ENCODE measurements at places on chromosomes 12 and 14.

DNA sequence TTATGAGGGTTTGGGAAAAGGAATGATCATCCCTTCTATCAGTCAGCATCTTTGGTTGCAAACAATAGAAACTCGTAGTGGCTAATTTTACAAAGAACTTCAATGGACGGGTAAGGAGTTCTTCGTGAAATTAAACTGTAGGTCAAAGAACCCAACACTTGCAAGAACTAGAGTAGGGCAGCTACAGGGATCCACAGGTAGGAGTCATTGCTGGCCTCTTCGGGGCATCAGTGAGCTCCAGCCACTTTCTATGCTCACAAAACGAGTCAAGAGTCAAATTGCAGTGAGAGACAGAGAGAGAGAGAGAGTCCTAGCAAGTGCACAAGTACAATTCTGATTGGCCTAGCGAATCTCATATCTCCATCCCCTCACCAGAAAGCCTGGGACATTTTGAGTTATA, 29.9 kb upstream of the OTX2 start:
- no peak for DNase-seq

DNA sequence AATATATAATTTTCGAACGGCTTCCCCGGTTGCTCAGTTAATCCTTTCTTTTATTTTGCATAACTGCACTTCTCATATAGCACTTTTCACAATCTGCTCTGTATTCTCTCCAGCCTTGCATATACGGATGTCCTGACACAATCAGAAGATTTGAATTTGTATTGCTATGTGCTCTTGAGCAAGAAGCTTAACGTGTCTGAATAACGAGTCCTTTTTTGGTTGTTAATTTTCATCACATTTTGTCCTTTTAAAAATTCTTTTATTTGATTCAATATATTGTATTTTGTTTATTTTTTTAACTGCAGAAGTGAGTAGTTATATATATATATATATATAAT, 17.6 kb downstream of the A2M start:
- no peak for DNase-seq

- no peak for DNase-seq
Measured at GRCh38 chr12:116136340-116136739, 141.2 kb downstream of the MED13L start.

GRCh38 chr12:89103831-89104230, 248.5 kb downstream of the DUSP6 start:
- no peak for DNase-seq

DNA sequence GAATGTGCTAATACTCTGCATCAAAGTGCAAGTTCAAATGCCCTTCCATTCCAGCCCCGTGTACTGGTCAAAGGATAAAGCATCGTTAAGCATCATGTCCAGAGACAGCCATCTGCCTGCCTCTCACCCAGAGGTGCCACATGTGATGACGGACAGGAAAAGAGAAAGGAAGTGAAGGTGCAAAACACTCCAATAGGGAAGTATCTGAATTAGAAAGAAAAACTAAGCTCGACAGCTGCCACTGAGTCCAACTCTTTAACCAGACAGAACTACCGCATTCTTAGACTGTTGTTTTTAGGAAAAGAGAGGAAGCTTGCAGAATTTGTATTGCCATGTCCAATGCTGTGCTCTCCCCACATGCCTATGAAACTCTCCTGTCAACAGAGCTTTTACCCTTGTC, 465.0 kb upstream of the SOX5 start:
- no peak for DNase-seq

GRCh38 chr14:105532735-105533141, 6.4 kb downstream of the TMEM121 start:
- DNase-seq = no peak

- DNase-seq = no peak
Measured at GRCh38 chr12:638953-639557, 24.2 kb downstream of the NINJ2 start.

- no peak for DNase-seq
Measured at GRCh38 chr12:82833481-82833880, 146.8 kb downstream of the TMTC2 start.

DNA sequence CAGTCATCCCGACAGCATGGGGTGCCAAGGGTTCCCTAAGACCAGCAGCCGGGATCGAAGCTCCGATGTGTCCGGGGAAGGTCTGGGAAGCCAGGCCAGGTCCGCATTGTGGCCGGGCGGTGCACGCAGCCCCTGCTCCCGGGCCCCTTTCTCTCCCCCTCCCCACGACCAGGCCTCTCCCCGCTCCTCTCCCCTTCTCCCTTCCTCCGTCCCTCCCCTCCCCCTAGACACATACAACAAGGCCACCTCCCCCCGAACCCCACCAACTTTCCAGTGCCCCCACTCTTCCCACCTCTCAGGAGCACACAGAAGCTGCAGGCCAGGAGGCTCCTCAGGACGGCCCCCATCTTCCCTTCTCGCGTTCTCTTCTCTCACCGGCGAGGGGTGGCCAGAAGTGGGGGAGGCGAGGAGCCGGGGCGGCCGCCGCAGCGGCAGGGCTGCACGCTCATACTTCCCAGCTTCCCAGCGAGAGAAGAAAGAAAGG, 413 bp downstream of the LRP6 start:
- no peak for DNase-seq

- no peak for DNase-seq
Measured at GRCh38 chr12:2246358-2246757, 193.6 kb downstream of the CACNA1C start.

GRCh38 chr12:40614923-40615322, 77.3 kb upstream of the CNTN1 start:
- no peak for DNase-seq

DNA sequence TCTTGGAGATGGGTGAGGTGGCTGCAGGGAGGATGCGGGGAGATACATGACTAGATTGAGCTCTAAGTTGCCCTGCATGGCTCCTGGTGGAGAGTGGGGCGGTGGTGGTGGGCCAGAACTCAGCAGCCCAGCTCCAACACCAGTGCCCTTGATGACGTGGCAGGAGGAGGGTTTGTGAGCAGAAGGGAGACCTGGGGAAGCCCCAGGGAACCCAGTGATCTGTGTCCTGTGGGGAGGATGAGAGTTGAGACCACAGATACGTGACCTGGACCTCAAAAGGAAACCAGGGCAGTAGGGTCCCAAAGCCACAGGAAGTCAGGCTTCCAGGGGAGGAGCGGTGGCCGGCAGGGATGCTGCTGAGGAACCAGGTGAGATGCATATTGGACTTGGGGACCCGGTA, 989.1 kb upstream of the TMEM132C start:
- DNase-seq = no peak

- no peak for DNase-seq
Measured at GRCh38 chr12:95790917-95791849, 619 bp upstream of the NTN4 start.

- DNase-seq = no peak
Measured at GRCh38 chr12:54940727-54941315, 43.7 kb downstream of the TESPA1 start.

DNA sequence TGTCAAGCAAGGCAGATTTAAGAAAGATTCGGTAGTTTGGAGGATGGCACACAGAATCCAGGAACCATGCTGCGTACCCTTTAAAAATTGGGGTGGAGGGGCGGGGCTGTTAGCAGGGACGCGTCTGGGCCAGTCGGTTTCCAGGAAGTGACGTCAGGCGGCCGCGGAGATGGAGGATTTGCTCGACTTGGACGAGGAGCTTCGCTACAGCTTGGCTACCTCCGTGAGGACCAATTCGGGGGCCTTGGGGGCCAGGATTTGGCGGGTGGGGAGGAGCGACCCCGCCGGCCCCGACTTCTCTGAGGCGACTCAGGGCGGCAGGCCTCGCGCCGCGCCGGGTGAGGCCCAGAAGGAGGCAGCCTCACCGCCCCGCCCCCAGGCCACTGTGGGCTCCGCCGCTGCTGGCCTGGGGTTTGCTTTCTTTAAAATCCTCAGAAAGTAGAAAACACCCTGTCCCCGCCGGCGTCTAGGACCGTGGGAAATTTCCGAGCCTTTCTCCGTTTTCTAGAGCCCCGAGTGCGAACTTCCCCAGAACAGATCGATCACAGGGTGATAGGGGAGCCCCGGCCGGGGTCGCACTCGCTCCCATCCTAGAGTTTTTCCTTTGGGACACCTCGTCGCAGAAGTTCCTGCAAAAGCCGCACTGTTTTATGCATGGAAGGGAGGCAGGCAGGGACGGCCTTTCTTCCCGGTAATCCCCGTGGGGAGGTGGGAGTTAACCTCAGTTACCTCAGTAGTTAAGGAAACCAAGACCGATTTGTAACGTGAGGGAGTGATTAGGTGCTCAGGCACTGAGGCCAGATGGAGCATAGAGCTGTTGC, at the start of gene IFT43:
TSS of gene IFT43 (plus strand) at position 146 of the 821 bp plus-strand sequence. CDS start at position 170, 24 bp downstream.
- peak; percentile 55 for DNase-seq

DNA sequence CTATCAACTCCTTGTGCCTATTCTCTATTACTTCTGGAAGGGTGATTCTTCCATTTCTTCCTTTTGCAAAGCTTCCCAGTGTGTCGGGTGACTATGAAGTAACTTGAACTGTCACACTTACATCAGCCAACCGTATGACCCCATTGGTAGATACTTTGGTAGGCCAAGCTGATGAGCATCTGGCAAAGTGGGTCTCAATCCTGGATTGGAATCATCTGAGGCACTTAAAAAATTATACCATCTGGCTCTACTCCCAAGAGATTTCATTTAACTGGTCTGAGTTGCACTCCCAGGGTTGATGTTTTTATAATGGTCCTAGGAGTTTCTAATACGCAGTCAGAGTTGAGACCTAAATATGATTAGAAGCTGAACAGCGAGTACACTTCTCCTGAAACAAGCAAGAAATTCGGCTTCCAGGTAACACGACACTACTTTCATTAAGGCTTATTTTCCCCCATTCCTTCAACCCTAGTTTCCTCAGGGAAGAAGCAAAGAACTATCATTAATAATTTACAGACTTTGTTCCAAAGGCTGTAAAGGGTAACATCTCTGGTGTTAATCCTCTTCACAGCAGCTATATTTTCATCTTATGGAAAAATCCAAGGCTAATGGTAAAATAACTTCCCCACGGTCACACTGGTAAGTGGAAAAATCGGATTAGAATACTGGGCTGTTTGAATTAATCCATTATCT, 76.8 kb downstream of the PDE6H start:
- no peak for DNase-seq

- DNase-seq = no peak
Measured at GRCh38 chr12:45582986-45583659, 146.4 kb upstream of the ARID2 start.

DNA sequence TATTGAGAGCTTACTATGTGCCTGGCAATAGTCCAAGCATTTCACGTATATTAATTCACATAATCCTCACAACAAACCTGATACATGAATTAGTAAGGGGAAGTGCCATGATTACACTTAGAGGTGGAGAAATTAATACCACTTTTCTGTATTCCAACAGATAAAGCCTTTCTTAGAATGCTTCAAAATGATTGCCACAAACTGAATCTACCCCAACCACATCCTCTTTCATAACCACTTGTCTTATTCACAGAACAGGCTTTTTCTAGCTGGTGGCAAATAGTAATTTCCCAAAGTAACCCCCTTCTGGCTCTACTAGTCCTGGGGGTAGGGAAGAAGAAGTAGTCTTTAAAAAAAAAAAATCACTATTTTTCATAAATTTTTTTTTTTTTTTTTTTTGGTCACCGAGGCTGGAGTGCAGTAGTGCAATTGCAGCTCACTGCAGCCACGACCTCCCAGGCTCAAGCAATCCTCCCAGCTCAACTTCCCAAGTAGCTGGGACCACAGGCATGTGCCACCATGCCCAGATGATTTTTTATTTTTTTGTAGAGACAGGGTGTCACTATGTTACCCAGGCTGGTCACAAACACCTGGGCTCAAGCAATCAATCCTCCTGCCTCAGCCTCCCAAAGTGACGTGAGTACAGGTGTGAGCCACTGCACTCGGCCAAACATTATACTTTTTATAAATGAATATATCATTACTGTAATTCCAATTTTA, 59.0 kb upstream of the ARID2 start:
- DNase-seq = no peak

DNA sequence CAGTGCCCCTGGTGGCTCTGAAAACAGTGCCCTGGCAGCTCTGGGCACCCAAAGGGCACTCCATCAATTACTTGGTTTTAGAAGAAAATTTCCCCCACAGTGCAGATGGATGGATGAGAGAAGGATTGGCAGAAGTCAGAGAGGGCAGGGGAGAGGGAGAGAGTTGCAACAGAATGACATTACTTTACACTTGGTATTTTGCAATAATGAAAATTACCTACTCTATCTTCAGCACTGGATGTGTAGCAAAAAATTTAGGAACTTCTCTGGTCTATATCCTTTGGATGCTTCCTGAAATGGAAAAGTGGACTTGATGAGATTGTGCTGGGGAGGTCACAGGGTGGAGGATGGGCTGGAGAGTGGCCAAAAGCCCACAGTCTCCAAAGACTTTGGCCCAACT, 193.2 kb downstream of the CHST11 start:
- no peak for DNase-seq

- no peak for DNase-seq
Measured at GRCh38 chr14:54105406-54105805, 148.8 kb upstream of the BMP4 start.

- DNase-seq = peak; percentile 62
Measured at GRCh38 chr12:67909091-67909531, 80.1 kb upstream of the IFNG-AS1 start.

- no peak for DNase-seq
Measured at GRCh38 chr12:93741659-93742109, 64.5 kb downstream of the CRADD start.

- no peak for DNase-seq
Measured at GRCh38 chr12:52335598-52336262, 14.5 kb upstream of the KRT83 start.

DNA sequence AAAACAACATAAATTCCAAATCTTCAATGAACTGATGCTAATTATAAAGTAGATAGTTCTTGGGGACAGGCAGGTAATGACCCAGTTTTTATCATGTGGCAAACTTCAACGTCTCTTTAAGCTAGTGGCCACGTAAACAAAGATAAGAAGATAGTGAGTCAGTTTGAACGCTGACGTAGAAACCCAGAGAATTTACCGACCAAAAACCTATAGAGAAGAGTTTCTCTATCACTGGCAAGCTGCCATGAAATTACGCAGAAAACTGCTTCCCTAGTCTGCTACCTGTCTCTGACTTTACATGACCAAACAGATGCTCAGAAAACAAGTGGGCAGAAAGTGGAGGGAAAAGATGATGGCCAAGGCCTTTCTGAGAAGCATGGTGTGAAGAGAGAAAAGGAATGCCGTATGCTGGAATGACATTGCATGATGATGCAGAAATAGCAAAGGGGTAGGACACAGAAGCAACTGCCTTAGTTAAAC, 136.3 kb downstream of the ITPR2 start:
- DNase-seq = no peak

GRCh38 chr12:107311682-107312081, 218.3 kb upstream of the CRY1 start:
- no peak for DNase-seq

DNA sequence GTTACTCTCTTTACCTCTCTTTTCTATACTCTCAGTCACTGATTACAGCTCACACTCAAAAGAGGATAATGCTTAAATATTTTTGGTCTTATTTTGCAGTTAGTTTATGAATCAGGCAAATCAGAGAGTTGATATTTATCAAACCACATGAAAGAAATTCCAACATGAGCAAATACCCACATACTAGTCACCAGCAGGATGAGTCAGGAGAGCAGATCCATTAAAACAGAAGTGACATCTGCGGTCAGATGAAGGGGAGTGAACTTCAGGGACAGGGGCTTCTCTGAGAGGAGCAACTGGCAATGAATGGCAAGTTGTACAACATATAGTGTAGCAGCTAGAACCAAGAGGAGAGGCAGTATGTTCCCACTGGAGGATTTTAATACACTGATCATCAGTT, 258.7 kb downstream of the SYT10 start:
- peak; percentile 92 for DNase-seq

Measured in HS-27A (cell line).